NCI-H1105 treated with DMSO at 0.1 percent for 48 hours (cell line): ENCODE measurements at places on chromosomes 7 and 10.

- DNase-seq, result no peak
These were observed at the start of gene BMPR1A for GRCh38 chr10:86756511-86757112. Gene BMPR1A, plus strand, starts transcription at chr10:86756619. Its CDS starts 119,400 bp downstream, at chr10:86876019.

- no peak for DNase-seq
These were observed 131.4 kb upstream of the ODAD2 start for GRCh38 chr10:28130267-28130666.

- DNase-seq, result no peak
These were observed 122.7 kb upstream of the PRSS1 start for GRCh38 chr7:142626420-142627035.

DNA sequence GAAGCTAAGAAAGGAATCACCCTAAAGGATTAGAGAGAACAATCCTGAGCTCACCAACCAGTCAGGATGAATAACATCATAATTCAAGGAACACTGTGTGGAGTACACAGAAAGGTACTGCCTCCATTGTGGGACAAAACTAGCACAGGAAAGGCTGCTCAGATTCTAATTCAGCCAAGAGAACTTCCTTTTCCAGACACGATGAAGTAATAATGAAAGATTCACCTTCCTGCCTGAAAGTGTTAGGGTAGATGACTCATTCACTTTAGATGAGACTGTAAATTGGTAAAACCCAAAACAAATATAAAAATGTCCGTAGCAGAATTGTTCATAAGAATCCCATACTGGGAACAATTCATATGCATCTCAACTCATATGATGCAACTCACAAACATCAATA, 167.2 kb downstream of the CDC14C start:
- no peak for DNase-seq

DNA sequence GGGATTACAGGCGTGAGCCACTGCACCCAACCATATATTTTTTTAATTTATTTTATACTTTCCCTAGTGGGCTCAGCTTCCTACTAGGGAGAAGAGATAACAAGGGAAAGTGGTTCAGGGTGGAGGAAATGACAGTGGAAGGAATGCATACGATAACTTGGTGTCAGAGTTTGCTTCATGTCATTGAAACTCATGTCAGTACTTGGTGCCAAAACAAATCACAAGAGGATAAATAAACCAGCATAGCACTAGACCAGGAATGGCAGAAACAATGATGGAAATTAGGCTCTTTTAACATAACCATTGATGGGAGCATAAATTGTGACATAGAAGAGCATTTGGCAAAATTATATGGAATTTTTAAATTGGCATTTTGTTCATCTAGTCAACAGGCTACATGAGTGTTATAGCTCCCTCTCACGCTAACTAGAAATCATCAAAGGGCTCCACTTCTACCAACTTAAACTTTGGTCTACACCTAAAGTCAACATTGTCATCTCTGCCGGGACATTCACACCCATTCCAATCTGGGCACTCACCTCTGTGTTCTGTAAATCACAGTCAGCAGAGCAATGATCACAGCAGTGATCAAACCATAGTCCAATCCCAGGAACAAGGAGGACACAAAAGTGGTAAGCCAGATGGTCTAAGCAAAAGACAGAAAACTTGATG, 41.2 kb downstream of the PSMC2 start:
- no peak for DNase-seq
